ENCODE measurements at places on chromosomes 13 and 19.

- no peak for DNase-seq
Measured at GRCh38 chr19:39727070-39727800, 10.6 kb downstream of the CLC start.

DNA sequence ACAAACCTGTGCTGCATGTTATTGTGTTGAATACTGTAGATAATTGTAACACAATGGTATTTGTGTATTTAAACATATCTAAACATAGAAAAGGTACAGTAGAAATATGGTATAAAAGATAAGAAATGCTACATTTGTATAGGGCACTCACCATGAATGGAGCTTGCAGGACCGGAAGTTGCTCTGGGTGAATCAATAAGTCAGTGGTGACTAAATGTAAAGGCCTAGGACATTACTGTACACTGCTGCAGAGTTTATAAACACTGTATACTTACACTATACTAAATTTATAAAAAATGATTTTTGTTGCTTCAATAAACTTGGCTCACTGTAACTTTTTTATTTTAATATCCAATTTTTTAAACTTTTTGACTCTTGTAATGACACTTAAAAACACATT is 34.4 kb downstream of the LMO7 start:
- no peak for DNase-seq

DNA sequence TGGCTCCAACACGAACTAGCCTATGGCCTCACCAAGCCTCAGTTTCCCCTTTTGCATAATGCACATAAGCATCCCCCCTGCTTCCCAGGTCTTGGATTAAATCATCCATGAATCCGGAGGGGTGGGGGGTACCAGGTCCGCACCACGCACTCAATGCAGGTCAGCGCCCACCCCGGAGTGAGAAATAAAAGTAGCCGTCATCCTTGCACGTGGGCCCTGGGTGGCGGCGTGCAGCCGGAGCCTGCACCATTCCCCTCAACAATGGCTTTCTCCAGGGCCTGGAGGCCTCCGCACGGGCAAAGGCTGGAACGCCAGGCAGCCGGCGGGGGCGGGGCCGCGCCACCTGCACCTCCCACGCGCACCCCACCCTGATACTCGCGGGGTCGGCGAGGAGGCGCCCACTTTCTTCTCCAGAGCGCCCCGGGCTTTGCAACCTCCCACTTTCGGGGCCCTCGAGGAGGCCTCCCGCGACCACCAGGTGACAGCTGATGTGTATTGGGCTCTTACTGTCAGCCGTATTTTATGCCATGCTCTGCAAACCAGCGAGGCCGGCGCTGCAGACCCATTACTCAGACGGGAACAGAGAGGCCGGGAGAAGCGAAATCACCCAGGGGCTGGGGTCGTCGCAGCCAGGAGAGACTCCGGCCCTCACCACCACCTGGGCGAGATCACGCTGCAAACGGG is 767 bp upstream of the GADD45B start:
- no peak for DNase-seq

- DNase-seq: no peak
Measured at GRCh38 chr19:18319591-18320135, 3.2 kb downstream of the LSM4 start.

GRCh38 chr19:55085923-55086715 is 10.4 kb downstream of the EPS8L1 start:
- no peak for DNase-seq

DNA sequence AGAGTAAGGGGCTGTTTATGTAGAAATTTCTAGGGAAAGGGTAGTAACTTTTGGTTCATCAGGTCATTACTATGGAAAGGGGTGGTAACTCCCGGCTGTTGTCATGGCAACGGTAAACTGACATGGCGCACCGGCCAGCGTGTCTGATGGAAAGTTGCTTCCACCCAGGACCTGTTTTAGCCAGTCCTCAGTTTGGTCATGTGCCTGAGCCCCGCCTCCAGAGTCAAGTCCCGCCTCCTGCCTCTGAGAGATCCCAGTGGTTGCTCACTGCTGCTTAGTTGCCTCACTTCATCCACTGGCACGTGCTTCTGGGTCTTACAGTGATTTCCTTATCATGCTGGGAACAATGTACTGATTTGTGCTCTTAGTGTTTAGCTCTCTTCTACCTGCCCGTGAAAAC is 455.2 kb upstream of the ZNF507 start:
- no peak for DNase-seq

GRCh38 chr19:10230861-10231611 is at the start of gene S1PR2:
S1PR2 (minus strand) TSS chr19:10231331; CDS start chr19:10224905, 6,426 bp downstream.
- DNase-seq: peak; percentile 80

DNA sequence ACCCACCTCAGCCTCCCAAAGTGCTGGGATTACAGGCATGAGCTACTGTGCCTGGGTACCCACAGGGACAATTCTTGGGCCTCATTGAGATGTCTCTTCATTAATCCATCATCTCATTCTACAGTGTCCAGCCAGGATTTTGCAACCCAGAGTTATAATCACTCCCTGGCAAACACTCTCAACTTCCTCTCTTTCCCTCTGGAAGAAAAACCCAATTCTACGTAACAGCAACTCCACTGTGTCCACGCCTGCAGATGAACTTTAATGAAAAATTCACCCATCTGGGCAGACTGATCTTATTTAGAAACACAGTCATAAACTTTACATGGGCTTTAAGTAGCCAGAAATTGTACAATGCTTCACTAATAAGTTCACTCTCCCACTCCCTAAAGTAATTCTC is 90.1 kb upstream of the ABCC4 start:
- no peak for DNase-seq

GRCh38 chr13:51478418-51479198 is 25.8 kb upstream of the INTS6 start:
- DNase-seq: no peak

GRCh38 chr13:28820099-28821051 is at the start of gene MTUS2:
MTUS2 (plus strand) TSS chr13:28820339.
- DNase-seq: no peak

All from ureter (tissue), 1 donor.